ENCODE measurements at places on chromosomes 1 and 21.

GRCh38 chr1:153140484-153140883, 10.2 kb downstream of the SPRR2G start:
- no peak for DNase-seq

GRCh38 chr1:210367566-210367965, 38.9 kb downstream of the HHAT start:
- DNase-seq = no peak

- no peak for DNase-seq
These were observed 584.9 kb upstream of the PBX1 start for GRCh38 chr1:163974120-163974519.

DNA sequence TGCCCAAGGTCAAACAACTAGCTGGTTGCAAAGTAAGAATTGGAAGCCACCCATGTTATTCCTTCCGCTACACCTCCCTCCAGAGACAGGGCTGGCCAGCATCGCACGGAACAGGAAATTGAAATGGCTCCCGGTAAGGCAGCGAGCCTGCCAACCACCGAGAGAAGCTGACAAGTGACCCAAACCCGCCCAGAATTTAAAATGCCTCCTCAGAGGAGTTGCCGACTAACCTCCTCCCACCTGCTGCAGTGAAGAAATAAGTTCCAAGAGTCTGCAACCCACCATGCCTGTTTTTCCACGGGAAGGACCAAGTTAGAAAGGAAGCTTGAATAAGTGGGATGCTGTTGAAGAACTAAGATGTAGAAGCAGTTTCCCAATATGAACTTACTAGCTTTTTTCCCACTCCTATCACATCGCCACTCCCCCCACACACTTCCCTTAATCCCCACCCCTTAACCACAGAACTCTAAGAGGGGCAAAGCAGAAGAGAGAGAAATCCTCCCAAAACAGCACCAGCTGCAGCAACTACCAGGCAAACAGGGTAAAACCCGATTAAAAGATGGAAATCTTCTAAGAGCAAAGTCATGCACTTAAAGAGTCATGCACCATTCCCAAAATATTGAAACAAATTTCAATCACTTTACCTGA, 78.6 kb downstream of the TIAM1 start:
- DNase-seq = no peak

DNA sequence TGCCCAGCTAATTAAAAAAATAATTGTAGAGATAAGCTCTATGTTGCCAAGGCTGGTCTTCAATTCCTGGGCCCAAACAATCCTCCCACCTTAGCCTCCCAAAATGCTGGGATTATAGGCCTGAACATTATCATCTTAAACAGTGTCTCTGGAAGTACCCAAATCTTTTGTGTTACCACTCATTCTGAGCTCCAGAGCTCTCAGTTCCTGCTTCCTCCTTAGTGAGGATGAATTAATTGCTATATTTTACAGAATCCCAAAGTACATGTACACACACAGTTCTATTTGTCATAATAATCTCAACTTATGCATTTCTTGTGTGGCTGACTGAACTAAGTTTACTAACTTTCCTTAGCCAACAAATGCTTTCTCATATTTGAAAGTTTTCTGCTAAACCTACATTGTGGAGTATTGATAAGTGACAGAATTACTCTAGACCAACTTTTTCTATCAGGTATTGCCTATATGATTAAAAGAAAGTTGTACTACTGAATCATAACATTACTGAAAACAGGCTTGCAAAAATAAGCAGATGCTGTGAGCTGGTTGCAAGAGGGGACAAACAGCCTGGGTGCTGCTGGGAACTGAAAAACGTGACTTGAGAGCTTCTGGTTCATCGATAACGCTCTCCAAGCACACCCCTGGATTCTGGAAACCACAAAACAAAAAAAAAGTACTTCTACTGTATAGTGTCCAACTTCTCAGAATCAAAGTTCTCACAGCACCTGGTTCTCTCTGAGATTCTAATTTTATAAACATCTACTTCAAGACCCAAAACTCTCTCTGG, 15.3 kb downstream of the VAV3 start:
- no peak for DNase-seq

GRCh38 chr1:43814401-43814800, 107.1 kb downstream of the ST3GAL3 start:
- DNase-seq = no peak

DNA sequence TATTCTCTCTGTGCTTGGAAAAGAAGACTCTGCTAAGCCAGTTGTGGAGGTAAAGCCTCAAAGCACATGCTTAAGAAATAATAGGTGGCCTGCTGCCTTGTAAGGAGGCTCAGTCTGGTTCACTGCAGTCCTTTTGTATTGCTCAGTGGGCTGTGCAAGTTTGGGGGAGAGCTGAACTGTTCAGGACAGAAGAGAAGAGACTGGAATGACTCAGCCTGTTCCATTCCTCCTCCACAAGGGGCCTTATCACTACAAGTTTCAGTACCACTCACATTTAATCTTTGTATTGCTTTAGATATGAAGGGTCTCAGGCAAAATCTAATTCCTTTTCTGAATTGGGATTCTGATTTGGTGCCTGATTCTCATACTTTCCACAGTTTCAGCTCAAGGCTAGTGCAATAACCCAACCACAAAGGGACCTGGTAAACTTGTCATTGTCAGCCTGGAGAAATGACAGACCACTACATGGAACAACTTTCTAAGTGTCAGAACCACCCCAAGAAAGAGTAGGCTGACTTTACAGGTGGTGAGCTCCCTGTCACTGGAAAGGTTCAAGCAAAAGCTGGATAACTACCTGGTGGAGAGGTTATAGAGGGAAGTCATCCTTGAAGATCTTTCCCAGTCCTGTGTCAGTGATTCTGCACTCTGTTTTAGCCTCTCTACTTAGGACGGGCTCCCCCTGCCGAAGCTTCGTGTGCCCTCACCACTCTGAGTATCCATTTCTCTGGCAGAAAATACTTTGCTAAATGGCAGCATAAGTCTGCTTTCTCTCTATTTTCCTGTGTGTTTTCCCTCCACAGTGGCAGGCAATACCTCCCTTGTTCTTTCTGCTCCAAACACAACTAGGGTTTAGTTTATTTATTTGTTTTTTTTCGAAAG, 162.9 kb upstream of the GJB5 start:
- peak; percentile 60 for DNase-seq
